NCI-H1048 (cell line): ENCODE measurements at places on chromosomes 7 and 10.

DNA sequence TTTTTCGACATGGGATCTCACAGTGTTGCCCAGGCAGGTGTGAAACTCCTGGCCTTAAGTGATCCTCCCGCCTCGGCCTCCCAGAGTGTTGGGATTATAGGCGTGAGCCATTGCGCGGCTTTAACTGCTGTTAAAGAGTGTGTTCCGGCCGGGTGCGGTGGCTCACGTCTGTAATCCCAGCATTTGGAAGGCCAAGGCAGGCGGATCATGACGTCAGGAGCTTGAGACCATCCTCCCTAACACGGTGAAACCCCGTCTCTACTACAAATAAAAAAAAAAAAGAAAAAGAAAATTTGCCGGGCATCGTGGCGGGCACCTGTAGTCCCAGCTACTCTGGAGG lies 1.1 kb downstream of the RABGEF1 start:
- no peak for DNase-seq

DNA sequence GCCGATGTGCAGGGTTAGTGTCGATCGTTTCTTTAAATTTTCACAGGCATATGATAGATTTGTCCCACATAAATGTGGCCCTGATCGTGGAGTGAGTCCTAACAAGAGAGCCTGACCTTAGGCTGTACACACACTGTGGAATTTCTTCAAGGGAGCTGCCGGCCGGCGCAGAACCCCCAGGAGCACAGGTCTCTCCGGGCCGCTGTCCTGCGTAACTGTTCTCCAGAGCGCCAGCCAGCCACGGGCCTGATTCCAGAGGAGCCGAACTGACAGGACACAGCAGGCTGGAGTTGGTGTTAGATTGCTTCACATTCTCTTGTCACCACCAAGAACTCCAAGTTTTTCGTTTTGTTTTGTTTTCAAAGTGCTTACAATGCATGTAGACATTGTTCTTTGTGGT lies 37.3 kb downstream of the SHH start:
- no peak for DNase-seq

- no peak for DNase-seq
Observed at GRCh38 chr7:50206453-50207250, 97.9 kb upstream of the IKZF1 start.

DNA sequence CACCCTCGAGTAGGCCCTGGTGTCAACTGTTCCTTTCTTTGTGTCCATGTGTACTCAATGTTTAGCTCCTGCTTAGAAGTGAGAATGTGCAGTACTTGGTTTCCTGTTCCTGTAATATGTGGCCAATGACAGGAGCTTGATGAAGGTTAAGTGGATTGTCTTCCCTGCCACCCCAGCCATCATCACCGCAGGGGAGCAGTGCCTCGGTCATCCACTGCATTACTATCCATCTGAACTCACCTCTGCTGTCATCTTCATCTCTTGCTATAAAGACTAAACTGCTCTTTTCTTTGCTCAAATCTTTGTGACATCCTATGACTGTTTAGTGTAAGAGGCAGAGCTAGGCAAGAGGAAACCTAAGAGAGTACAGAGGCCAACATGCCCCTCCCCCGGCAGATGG lies 15.6 kb downstream of the ITIH2 start:
- no peak for DNase-seq

DNA sequence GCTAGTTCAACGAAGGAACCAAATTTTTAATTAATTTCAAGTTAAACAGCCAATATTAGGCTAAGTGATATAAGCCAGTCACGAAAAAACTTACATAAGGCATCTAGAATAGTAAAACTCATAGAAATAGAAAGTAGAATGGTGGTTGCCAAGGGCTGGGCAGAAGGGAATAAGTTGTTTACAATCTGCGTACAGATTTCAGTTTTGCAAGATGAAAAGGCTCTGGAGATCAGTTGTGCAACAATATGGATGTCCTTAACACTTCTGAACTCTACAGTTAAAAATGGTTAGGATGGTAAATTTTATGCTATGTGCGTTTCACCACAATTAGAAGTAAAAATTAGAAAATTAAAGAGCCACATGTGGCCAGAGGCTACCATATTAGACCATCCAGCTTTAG lies 13.3 kb downstream of the SCRN1 start:
- DNase-seq: no peak

DNA sequence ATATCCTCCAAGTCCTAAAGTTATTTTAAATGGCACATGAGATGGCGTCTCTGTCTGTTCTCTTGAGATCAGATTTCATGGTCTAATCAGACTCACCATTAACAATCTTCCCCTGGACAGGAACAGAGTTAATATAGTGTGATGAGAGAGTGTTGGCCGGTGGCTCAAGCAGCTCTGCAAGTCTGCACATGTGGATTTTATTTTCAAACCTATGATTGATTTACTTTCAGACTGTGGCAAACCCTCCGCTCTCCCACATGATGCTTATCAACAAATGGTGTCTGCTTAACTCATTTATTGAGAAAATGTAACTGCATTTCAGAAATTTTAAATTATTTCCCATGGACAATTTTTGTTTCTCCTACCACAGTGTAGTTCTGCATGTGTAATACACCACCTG lies 46.5 kb upstream of the HGF start:
- no peak for DNase-seq

GRCh38 chr10:60310740-60311139 lies 78.9 kb downstream of the ANK3 start:
- no peak for DNase-seq

- DNase-seq: no peak
Observed at GRCh38 chr7:84336303-84336702, 141.7 kb upstream of the SEMA3A start.

GRCh38 chr7:216360-217300 lies 24.3 kb downstream of the FAM20C start:
- no peak for DNase-seq

DNA sequence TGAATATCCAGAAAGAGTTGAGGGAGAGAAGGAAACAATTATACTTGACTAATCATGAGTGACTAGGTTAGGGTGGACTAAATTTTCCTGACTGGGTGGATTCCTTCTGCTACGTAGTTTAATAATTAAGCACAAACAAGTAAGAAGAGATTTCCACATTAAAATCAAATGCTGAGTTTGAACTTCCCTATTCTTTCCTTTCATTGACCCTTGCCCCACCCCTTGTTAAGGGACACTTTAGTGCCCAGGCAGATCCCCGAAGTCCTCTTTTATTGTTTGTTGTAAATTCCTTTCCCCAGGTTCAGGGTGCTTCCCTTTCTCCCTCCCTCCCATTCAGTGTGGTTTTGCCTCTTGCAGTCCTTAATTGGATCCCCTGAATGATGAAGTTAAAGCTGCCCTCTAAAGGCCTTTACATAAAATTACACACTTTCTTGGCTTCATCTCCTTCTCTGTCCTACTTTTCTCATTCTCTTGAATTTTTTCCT lies 8.8 kb upstream of the SPAM1 start:
- no peak for DNase-seq

DNA sequence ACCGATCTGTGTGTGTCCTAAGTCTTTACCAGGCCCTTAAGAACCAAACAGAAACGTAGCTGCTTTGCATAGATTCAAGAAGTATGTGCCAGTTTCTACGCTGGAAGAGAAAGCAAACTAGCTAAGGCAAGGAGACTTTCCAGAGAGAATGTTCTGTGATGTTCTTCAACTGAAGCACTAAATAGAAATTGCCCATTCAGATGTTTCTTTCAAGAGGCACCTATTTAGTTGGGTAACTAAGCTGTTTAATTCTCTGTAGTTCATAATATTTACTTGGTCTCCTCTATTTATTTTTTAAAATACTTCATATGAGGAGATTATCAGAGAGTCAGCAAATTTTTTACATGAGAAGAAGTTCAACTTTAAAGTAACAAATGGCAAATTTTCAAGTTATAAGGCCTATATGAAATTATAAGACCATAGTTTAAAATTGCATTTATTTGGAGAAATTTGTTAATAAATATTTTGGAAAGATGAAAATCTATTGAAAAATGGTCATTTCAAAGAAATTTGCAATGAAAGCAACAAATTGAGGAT lies 279.0 kb downstream of the NEBL start:
- no peak for DNase-seq

DNA sequence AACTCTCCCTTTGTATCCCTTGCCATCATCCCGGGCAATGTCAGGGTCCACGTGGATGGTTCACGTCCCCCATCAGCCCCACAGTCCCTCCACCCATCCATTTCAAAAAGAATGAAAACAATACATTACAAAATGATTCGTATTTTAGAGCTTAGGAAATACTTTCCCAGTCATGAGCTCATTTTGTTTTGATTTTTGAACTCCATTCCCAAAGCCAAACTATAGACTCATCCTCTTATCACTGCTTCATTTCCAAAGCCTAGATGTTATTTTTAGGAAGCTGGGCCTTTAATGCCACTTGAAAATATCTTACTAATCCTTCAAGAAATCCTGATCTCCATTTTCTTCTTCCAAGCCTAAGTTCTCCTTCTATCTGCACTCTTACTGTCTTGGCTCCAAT lies 72.1 kb downstream of the WNT2 start:
- no peak for DNase-seq

GRCh38 chr10:94036766-94037033 lies 43.0 kb downstream of the PLCE1 start:
- DNase-seq: no peak

DNA sequence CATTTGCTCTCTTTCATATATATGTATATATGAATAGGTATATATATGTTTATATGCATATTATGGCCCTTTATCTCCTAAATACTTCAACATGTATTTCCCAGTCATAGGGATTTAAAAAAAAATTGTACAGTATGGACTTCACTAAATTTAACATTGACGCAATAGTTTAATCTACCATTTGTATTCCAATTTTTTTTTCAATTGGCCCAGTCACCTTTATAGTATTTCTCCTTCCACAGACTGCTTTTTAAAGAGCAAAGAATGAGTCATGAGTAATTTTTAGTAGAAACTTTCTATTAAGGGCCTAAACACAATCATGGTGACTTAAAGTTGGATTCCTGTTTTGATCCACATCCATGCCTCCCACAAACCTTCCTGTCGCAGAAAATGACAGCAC lies 20.5 kb downstream of the CCSER2 start:
- no peak for DNase-seq

GRCh38 chr10:83276971-83277370 lies 862.3 kb upstream of the GHITM start:
- no peak for DNase-seq

- DNase-seq: no peak
Observed at GRCh38 chr10:125562737-125563136, 120.2 kb downstream of the TEX36 start.

- no peak for DNase-seq
Observed at GRCh38 chr7:117485118-117485620, 5.3 kb downstream of the CFTR start.

- no peak for DNase-seq
Observed at GRCh38 chr7:77281780-77282478, 82.3 kb upstream of the FGL2 start.

DNA sequence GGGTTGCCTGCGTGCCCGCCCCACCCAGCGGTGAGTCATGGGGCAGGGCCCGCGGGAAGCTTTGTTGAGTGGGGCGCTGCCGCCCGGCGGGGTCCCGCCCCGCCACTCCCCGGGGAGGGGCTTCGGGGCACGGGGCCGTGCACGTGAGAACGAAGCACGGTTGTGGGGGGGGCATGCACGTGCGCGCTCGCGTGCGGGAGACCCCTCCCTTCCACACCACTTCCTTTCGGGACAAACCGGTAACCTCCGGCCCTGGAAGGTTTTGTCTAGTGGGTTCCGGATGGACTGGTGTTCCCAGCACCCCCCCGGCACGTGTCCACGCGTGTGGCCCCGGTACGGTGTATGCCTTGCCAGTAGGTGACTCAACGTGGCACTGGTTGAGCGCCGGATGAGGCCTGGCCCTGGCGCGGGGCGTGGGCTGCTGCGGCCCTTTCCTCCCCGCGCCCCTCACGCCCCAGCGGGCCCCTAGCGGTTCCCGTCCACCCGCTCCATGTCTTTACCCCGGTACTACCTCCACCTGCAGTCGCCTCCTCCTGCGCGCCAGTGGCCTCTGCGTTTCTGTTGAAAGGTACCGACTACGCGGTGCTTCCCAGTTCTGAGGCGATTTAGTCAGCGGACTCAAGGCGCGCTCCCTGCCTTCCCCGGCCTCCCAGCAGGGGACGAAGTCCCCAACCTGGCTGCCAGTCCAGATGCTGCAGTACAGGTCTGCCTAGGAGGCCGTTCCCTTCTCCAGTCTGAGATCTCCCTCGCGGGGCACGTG lies 3.1 kb downstream of the ADIRF start:
- no peak for DNase-seq

GRCh38 chr7:80588591-80588990 lies 49.9 kb upstream of the CD36 start:
- DNase-seq: no peak

GRCh38 chr10:59607970-59608369 lies 101.7 kb downstream of the SLC16A9 start:
- DNase-seq: no peak

GRCh38 chr7:150876817-150877526 lies 24.7 kb downstream of the AOC1 start:
- DNase-seq: peak; percentile 28

DNA sequence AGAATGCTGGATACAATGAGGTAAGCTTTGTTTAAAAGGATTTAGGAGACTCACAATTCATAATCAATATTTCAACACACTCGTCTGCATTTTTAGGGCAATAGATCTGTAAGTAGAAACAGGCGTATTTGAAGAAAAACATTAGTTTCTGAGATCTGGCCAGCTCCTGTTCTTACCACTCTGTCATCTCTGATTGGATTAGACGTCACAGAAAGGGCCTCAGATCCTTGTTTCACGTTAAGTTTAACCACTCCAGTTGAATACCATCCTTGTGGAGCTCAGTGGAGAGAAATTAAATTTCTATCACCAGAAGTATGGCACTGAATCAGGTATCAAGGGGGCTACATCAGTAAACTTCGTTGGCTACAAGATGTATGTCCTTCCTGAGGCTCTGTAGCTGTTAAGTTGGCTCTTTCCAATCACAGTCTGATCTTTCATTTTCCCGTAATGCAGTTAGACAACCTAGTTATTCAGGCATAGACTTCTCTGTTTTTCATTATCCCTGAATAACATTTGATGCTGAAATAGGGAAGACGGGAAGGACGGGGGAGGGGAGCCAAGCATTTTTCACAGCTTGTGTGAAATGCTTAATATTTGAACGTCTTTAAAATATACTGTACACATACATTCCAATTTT lies 659.2 kb upstream of the GALNT17 start:
- DNase-seq: no peak

DNA sequence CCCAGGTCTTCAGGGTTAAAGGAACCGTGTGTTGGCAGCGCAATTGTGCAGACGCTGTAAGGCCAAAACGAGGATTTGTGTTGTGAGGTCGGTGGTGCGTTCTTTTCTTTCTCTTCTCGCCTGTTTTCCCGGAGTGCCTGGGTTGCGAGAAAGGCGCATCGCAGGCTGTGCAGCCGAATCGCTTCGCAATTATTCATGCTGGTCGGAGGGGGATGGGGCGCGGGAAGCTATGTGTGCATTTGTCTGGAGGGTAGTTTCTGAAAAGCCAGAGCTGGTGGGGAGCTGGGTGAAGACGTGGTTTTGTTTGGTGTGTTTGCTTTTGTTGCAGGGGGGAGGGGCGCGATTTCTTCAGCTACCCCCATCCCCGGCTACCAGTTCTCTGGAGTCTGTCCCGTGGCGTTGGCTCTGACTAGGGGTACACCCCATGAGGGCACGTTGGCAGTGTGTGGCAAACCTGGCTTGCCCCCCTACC lies 2.1 kb downstream of the MXI1 start:
- no peak for DNase-seq
